ENCODE measurements at places on chromosomes 2 and 18.

- DNase-seq: no peak
Measured at GRCh38 chr2:112920923-112921532, 10.1 kb downstream of the IL37 start.

DNA sequence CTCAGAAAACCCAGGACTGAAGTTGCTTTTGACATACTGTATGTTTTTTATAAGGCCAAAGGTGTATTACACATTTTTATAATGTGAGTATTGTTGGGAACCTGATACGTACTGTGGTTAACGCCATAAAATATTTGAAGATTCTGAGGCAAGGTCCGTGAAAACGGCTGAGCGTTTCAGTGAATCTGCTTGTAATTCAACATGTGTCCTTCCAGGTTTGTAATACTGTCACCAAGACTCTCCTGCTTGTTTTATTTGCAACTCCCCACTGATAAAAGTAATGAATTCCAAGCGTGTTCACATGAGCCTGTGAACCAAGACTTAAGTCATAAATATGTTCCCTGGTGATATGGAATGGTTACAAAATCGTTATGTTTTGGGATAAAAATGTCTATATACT lies 23.9 kb upstream of the FRZB start:
- DNase-seq: no peak

DNA sequence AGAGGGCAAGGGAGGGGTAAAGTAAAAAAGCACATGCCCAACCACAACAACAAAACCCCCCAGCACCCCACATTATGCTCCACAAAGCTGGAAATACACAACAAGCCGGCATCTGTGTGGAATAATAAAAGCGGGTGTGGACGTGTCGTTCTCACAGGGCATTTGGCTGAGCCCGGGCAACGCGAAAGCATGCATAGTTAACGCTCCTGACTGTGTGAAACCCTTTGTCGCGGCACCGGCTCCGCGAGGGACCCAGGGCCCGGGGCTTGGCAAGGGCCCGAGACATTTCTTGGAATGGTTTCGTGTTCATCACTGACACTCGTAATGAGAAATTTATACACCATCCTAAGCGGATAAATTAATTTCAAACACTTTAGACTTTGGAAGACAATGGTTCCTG lies 165.6 kb downstream of the INHBB start:
- DNase-seq: no peak

DNA sequence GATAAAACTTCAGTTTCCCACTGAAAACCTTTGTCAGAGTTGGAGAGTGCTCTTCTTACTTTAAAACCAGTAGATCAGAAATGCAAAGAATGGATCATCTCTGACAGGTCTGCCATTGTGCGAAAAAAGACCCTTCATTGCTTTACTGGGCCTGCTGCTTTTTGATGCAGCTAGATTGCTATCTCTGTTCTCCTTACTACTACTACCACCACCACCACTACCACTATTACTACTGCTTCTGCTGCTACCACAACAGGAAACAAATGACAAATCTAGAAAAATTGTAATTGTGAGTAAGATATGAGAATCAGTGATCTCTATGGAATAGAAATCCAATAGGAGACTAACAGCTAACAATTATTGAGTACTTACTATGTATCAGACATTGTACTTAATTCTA lies 85.8 kb downstream of the PKP4 start:
- DNase-seq: no peak

DNA sequence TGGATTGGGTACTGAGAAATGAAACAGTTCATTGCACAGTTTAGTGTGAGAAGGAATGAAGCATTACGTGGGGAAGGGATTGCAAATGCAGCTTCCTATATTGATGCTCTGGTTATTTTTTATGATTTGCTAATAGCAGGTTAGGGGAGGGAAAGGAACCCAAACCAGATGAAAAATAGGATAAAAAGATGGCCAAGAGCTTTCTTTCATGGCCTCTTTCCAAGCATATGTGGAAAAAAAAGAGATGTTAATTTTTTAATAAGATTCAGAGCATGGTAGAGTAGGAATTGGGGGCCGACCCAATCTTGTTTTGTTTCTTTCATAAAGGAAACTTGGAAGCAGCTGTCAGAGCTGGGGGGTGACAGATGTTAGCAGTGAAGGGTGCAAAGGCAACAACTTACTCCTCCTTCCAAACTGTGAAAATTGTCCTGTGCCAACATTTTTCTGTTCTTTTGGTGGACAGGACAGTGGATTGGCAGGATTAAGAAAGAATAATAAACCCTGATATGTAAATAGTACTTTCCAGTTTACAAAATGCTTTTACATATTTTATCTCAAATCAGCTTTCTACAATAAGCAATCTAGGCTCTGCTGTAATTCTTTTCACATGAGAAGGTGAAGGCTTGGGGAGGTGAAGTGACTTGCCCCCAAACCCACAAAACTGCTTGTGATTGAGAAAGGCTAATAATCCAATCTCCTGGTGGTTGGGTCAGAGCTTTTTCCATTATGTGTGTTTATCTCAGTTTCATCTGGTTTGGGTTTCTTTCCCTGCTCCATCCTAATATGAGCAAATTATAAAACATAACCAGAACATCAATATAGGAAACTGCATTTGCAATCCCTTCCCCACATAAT lies 270.1 kb downstream of the ETAA1 start:
- DNase-seq: no peak

GRCh38 chr18:28043631-28044030 lies 133.3 kb downstream of the CDH2 start:
- no peak for DNase-seq

DNA sequence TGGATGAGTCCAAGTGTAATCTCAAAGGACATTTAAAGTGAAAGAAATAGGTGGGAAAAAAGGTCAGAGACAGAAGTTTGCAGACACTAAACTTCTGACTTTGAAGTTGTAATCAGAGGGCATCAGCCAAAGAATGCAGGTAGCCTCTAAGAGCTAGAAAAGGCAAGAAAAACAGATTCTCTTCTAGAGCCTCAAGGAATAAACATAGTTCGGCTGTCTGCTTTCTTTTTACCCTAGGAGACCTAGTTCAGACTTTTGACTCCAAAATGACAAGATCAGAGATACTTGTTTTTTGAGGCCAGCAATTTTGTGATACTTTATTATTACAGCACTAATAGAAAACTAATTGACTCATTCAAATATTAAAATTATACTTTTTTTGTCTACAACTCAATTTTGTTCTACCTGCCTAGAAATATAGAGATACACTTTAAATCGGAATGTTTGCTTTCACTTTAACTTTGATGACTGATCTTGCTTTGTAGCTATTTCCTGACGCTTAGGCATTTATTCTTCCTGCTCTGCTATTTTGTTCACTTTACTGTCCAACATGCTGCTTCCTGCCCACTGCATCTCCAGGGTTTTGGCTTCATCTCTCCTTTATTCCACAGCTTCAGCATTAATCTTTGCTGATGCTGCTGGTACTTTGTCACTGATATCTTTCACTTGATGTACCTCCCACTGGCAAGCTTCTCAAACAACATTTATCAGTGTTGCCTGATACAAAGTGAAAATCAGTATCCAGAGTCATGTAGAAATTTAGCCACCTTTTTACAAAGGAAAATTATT lies 272.5 kb downstream of the DSEL start:
- DNase-seq: no peak
